NCI-H460 (cell line): ENCODE measurements at places on chromosomes 7 and 10.
A peak's percentile ranks its signal among the peaks of the same experiment; 100 is the strongest.

GRCh38 chr10:101848894-101849351 is 5.3 kb upstream of the KCNIP2 start:
- no peak for DNase-seq

DNA sequence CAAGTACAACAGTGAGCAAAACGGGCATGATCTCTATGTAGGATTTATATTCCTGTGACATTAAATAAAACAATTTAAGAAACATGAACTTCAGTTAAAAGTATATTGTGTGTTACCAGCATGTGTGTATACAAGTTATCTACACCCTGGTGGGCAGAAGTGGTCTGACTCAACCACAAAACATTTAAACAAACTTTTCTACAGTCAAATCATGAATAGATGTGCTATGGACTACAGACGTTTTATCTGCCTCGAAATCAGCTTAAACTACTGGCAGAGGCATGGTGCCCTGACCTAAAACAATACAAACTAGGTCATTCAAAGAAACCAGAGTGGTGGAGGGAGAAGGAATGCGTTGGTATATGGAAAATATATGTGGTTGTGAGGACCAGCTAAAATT is 3.6 kb downstream of the ARL3 start:
- DNase-seq = no peak

DNA sequence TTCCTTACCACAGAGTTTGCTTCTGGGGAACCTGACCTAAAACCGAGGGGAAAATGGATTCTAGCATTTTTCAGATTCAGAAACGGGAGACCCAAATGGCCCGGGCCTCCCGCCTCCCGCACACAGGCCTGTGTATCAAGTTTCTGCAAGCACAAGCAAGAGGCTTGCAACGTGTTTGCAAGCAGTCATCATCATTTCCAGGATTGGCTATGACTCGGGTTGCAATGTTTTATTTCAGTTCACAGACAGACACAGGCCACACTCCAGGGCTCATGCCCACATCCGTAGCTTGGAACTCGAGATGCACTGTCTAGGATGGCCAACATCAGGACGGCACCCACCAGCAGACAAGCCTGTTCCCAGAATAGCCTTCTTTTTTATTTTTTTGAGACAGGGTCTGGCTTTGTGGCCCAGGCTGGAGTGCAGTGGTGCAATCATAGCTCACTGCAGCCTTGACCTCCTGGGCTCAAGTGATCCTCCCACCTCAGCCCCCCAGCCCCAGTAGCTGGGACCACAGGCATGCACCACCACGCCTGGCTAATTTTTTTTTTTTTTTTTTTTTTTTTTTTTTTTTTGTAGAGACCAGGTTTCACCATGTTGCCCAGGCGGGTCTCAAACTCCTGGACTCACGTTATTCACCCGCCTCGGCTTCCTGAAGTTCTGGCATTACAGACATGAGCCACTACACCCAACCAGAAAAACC is 68.1 kb upstream of the FOXK1 start:
- DNase-seq = no peak

DNA sequence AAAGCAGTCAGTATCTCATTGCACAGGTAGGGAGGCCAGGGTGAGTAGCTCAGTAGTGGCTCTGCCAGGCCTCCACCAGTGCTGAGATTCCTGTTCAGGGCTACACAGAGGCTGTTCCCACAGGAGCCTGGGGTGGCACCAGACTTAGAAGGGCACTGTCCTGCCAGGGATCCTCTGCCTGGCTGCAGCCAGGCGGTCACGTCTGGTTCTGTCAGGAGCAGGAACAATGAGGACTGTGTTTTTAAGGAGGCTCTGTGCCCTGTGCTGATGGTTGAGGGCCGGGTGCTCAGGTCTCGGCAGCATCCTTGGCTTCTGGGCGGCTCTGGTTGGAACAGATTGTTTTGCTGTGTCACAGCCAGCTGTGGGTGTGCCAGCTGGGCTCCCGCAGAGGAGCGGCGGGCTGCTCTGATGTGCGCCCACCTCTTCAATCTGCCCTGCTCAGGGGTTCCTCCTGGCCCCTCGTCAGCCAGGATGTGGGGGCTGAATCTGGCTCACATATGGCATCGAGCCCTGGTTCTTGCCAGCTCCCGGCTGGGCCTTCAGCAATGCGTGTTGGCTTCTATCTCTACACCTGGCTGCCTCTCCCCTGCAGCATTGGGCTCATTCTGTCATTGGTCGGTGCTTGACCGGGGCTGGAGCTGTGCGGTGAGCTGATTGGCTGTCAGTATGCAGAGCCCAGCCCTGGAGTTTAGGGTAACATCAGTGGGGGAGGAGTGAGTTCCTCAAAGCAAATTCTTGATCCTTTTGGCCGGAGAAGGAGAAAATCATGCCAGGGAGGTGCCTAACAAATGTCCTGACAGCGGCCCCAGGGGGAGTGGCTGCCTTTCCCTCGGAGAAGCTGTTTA is 41.2 kb downstream of the TACR2 start:
- no peak for DNase-seq

- no peak for DNase-seq
These were observed 102.0 kb downstream of the GRK5 start for GRCh38 chr10:119309423-119309770.

DNA sequence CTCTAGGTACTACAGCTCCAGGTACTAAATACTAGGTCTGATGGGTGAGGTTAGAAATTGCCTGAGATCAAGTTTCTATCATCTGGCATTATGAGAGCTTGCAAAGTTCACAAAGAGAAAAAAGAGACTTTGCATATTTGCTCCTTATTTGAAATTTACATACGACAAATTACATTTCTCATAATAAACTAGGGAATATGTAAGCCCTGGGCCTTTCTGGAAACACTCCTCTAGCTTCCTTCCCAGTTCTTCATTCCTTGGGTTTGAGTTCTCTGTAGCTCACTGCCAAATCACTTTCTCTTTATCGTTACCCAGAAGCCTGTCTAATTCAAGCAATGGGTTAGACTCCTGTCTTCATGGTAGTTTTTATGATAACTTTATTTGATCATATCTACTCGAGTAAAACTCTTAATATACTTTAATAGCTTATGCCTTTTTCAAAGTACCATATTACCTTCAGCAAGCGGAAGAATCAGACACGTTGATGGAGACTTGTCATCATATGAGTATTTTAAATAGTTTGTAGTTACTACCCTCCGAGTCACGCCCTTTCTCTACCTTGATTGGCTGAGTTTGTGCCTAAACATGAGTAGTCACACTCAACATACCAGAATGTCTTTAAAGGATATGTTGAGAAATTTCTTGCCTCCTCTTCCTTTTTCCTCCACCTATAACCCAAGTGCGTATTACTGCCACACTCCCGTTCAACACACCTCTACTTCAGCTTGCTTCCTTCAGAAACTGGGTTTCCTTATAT is 150.5 kb downstream of the DKK1 start:
- DNase-seq = no peak

DNA sequence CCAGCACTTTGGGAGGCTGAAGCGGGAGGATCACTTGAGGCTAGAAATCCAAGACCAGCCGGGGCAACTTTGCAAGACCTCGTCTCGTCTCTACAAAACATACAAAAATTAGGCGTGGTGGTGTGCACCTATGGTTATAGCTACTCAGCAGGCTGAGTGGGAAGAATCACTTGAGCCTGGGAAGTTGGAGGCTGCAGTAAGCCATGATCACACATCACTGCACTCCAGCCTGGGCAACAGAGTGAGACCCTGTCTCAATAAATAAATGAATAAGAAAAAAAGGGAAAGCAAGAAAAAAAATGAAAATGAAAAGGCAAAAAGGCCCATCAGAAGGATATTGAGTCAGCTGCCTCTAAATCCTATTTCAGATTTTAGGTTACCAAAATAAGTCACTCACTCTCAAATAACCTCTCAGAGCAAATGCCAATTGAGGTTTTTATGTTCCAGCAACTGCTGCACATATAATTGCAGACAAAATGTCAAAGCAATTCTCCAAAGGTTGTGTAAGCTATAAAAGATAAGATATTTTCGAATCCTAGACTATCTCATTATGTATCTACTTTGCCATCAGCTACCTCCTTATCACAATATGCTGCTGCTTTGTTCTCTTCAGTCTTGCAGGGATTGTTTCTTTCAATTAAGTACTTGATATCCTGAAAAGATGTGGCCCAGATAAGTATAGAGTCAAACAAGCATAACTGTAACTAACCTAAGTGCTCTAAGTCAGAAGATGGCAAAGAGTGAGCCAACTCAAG is 4.7 kb downstream of the BAZ1B start:
- DNase-seq = no peak

- peak; percentile 17 for DNase-seq
These were observed 1127.7 kb downstream of the REEP3 start for GRCh38 chr10:64648915-64649314.

GRCh38 chr10:7351894-7352293 is 58.9 kb downstream of the SFMBT2 start:
- no peak for DNase-seq

- DNase-seq = no peak
These were observed 470.0 kb upstream of the SEMA3A start for GRCh38 chr7:84664626-84665025.

DNA sequence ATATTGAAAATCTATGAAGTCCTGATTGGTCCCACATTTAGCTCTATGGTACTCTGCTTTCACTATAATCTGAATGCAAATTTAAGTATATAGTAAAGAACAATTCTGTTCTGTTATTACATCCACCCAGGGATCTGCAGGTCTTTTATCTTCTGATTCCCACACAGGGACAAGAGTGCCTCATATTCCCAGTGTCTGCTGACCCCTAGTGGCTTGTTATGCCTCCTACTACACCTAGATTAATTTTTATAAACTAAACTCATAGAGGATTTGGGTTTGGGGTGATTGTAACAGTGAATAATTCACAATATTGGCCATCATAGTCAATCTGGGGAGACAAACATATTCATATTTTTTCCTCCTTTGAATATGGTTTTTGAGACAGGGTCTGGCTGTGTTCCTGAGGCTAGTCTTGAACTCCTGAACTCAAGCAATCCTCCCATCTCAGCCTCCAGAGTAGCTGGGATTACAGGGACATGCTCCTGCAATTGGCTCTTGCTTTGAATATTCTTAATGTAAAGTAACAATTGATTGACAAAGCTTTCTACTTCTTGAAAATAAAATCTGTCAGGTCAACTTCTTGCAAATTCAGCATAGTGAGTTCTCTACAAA is 282.1 kb downstream of the KCND2 start:
- DNase-seq = peak; percentile 68

DNA sequence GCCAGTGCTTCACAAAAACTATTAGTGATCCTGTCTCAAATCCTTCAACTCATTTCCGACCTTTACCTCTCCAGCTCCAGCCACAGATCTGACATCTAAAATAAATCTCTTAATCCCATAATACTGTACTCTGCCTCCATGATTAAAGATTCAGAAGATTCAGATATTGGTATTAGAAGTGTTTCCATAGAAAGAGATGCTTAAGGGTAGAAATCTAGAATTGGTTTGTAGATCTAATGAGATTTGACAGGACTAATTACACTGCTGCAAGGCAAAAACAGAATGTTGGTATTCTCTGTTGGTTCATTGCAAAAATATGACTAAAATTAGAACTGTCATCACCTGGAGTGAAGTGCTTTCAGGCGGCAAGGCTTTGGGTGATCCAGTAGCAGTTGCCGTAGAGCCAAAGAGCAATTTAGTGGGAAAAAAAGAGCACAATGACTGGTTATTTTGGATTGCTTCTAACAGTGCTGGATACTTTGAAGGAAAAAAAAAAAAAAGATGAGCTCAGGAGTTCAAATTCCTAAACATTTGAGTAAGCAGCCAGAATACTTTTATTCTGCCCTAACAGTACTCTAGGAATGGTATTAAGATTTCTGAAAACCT is 940.1 kb upstream of the SORCS1 start:
- DNase-seq = no peak

DNA sequence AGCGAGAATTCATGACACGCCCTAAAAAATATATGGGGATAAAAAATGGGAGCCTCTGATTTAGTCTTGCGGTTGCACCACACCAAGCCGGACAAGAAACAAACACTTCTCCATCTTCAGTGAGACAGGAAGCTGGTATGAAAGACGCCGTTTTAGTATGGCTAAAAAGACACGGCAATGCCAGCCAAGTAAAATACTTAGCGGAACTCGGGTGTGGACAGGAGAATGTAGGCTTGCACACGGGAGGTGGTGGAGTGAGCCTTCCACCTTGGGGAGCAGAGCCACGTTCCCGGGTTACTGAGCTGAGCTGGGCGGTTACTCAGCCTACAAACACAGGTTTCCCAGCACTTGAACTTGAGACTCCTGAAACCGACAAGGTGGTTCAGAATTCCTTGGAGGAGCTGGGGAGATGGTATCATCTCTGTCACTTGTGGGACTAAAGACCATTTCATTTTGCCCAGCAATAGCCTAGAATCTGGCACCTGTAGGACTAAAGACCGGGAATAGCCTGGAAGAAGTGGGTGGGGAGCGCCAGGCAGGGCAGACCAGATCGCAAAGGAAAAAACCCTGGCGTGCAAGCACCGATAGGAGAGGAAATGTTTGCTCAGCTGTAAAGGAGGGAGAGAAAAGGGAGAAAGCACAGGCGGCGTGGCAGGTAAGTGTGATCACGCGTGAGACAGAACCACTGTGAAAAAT is 34.8 kb upstream of the SEPHS1 start:
- no peak for DNase-seq
